Hematopoietic multipotent progenitor cell treated with erythropoietin and hydrocortisone succinate and interleukin-3 and kit ligand, for 6 days (in vitro differentiated cells): ENCODE measurements at places on chromosomes 3 and 15.

DNA sequence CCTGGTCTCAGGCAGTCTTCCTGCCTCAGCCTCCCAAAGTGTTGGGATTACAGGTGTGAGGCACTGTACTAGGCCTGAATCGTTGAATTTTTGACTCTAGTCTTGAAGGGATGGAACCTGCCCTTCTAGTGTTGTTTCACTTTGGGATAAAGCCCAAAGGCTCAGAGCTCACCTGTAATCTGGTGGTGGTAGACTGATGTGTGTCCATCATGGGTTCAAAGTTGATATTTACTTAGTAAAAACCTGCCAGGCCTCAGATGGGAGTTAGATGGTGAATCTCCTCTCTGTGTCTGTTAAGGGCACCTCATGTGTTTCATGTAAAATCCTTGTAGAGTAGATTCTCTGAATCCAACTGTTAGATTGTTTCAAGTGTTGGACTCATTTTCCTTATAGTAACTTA lies 41.1 kb downstream of the FNDC3B start:
- no peak for DNase-seq

- DNase-seq, result peak; percentile 93
Measured at GRCh38 chr3:25648107-25648535, 16.6 kb downstream of the TOP2B start.

GRCh38 chr3:113174801-113175485 lies 36.4 kb upstream of the BOC start:
- DNase-seq, result peak; percentile 19

DNA sequence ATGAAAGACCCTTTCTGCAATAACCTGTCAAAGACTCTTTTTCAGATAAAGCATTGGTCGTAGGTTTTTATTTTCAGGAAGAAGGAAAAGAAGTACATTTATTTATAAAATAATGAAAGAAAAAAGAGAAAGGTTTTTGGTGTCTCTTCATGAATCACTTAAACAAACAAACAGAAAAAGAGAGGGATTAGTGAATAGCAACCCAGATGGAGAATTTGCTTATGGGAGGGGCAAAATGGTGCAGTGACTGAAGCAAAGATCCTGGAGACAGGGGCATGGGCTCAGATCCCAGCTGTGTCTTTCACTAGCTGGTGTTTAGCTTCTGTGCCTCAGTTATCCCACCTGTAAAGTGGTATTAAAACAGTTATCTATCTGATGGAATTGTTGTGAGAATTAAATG lies 78.6 kb upstream of the PFN2 start:
- no peak for DNase-seq

DNA sequence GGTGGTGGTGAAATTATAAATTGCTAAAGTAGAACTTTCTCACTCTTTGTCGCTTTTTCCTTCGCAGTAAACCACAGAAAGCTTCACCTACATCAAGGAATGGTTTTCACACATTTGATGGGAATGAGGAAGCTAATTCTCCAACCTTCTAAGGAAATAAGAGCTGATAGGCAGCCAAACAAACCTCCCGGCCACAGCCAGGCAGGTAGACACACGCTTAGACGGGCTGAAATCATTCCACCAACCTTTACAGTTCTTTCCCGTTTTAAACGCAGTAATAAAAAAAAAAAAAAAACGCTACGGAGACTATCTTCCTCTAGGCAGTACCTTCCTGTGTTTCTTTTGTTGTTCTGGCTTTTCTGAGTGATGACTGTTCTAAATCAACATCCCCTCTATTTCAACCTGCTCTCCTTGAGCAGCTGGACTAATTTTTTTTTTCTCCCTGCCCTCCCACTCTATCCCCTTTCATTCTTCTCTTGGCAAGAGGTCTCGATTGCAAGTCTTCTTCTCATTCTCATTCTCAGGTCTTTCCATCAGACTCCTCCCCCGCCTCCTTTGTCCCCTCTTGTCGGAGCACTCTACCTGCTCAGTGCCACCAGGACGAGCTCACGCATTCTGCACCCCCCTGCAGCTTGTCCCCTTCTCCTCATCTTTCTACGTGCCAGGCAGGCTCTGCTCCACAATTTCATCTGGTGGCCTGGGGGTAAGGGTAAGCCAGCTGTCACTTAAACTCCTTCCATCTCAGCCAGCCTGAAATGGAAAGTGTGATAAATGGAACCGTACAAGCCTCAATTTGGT lies 391.1 kb upstream of the MDFIC2 start:
- DNase-seq, result no peak

DNA sequence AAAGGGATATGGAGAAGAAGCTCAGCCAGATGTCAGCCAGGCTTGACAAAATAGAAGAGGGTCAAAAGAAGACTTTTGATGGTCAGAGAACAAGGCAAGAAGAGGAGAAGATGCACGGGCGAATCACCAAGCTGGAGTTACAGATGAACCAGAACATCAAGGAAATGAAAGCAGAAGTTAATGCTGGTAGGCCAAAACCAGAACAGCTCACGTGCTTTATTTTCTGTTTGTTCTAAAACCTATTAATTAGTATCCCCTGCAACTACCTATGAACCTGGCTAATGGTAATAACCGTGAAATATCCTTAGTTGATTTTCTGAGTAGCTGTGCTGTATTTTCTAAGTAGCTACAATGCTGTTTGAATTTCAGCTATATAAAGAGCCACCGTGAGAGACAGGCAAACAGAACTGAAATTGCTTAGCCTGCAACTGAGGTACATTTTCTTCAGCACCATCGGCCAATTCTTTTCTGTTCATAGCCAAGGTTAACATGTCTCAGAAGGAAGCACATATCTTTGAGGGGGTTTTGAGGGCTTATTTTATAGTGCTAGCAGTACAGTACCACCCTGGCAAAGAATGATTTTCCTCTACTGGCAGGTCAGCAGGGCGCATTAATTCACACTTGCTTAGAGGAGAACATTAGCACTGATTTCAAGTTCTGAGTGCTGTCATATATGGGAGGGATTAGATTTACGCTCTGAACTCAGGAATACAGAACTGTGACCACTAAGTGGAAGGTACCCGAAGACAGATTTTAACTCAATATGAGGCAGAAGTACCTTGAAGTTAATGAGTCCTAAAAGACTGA lies 78.9 kb downstream of the FAM81A start:
- DNase-seq, result no peak

GRCh38 chr3:30199855-30200254 lies 406.5 kb upstream of the TGFBR2 start:
- DNase-seq, result no peak

GRCh38 chr3:49869525-49870126 lies at the start of gene CAMKV:
Gene CAMKV, minus strand, starts transcription at chr3:49869906. Its CDS starts 7,518 bp downstream, at chr3:49862388.
- DNase-seq, result peak; percentile 21

DNA sequence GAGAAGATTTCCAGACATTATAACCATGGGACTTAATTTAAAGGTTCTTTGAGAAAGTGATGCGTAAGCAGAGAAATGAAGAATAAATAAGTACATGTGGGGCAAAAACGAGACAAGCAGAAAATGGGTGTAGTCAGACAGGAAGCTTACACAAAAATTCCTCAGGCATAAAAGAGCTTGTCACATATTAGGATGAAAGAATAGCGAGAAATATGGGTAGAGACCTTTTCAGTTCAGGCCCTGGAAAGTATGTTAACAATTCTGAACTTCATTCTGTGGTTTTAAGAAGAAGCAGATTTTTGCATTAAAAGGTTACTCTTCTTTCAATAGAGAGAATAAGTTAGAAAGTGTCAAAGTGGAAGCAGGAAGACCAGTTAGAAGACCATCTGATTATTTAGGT lies 352.4 kb downstream of the ROBO1 start:
- no peak for DNase-seq

GRCh38 chr15:73851689-73852088 lies 21.7 kb upstream of the TBC1D21 start:
- DNase-seq, result peak; percentile 84

DNA sequence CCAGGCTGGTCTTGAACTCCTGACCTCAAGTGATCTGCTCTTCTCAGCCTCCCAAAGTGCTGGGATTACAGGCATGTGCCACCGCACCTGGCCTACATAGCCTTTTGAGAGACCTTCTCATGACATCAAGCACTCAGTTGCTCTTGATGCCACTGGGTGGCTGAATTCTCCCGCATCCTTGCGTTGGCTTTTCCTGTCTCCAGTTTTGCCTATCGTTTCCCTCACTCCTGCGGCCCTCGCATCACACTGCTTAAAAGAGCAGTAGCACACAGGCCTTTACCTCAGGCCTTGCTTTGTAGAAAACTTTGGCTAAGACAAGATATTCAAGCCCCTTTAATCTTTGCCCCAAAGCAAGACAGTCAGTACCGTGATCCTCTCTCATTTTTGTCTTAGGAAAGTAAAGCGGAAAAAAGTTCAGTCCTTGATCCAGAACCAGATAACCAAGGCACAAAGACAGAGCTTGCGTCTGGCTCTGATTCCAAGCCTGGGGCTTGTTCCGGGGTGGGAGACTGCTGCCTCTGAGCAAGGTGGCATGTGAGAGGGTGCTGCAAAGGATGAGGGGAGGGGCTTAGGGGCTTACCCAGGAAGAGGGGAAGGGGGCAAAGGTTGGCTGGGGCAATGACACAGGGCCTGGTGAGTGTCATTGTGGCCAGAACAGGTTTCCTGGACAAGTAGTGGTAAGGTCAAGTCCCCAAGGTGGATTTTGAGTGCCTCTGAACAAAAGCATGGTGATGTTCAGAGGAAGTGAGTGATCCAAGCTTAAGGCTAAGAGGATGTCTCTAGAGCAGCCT lies 175.0 kb upstream of the TLE3 start:
- no peak for DNase-seq

DNA sequence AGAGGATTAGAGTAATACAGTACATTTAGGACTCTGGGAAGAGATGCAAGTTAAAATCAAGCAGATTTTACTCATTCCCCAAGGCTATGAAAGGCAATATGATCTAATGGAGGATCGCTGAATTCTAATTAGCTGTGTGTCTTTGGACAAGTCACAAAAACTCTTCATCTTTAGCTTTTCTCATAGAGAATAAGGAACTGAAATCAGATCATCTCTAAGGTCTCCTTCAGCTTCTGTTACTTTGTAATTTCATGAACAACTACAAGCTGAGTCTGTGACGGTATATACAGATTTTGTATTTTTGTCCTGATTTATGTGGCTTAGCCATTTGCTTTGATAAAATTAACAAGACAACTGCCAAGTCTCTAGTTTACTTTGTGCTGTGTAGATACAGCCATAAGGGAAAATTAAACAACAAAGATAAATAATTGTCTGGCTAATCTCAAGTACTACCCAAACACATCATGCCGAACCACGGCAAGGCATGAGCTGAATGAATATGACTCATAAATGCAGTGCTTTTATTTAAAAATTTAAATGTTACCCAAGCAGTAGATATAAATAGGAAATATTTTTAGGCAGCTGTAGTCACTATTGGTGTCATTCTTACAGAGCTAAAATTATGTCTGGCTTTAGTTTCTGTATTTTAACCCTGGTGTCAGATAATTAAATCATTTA lies 81.5 kb downstream of the GAP43 start:
- DNase-seq, result no peak

DNA sequence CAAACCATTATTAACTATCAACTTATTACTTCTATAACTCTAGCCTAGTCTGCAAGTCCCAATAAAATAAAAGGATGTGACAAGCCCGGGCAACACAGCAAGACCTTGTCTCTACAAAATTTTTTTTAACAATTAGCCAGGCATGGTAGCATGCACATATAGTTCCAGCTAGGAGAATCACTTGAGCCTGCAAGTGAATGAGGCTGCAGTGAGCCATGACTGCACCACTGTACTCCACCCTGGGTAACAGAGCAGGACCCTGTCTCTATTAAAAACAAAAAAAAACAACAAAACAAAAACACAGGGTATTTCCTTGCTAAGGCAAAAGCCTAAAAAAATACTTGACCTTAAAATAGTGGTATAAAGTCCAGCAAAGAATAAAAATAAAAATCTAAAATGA lies 31.4 kb downstream of the ANKRD28 start:
- DNase-seq, result no peak

- DNase-seq, result no peak
Measured at GRCh38 chr3:110929816-110930215, 141.8 kb upstream of the NECTIN3 start.

DNA sequence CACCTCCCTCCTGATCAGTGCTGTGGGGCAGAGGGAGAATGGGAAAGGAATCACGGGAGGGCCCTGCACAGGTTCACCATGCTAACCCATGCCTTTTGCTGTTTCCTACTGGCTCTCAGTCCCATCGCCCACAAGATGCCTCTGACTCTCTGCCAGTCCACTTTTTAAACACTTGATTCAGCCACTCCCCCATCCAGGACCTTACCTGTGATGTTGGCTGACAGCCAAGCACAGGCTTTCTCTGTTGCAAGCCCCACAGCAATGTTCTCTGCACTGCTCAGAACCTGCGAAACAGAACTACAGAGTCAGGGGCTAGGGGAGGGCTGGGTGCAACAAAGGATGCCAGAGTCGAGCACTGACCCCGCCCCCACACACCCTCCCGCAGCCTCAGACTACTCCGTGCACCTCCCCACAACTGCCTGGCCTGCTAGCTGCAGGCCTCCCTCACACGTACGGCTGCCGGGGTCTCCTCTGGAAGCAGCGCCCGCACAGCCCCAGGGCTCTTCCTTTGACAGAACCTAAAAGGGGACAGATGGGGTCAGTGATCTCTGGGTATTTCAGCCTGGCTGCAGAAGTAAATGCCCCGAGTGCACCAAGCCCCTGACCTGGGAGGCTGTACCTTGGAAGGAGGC lies 9.1 kb downstream of the CDAN1 start:
- no peak for DNase-seq

DNA sequence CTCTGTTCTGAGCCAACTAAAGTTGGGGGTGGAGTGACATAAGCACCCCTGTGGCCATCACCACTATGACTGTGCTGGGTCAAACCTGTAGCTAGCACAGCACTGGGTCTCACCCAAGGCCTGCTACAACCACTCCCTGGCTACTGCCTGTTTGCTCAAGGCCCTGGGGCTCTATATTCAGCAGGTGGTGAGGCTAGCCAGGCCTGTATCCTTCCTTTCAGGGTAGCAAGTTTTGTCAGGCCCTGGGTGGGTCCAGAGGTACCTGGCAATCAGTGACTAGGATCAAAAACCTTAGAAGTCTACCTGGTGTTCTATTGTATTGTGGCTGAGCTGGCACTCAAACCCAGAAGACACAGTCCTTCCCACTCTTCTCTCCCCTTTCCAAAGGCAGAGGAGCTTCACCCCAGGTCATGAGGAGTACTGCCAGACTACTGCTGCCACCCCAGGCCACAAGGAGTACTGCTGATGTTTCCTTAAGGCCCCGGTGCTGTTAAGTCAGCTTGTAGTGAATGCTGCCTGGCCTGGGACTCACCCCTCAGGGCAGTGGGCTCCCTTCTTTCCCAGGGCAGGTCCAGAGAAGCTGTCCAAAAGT lies 170.8 kb downstream of the IGSF11 start:
- DNase-seq, result peak; percentile 6

DNA sequence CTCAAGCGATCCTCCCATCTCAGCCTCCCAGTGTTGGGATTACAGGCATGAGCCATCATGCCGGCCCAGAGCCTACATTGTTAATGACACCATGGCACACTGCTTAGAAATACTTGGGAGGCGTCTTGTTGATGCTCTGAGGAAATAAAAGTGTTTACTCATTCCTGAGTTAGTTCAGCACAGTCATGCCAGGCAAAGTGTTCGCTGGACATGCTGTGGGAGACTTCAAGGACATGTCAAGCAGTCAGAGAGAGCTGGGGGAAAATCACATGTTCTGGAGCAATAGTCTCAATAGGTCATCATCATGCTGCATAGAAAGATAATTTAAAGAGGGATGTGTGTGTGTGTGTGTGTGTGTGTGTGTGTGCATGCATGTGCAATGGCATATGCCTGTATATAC lies 37.5 kb downstream of the TTC23 start:
- no peak for DNase-seq
